ENCODE measurements at places on chromosomes 12 and 14.

- DNase-seq = no peak
These were observed 5.2 kb upstream of the USP15 start for GRCh38 chr12:62254967-62255366.

GRCh38 chr12:4296751-4297150, 23.2 kb downstream of the CCND2 start:
- no peak for DNase-seq

GRCh38 chr12:132812631-132813305, 15.9 kb downstream of the GOLGA3 start:
- DNase-seq = no peak

- DNase-seq = no peak
These were observed 6.8 kb downstream of the GIT2 start for GRCh38 chr12:109989380-109989779.

GRCh38 chr12:132631666-132632065, 13.1 kb downstream of the P2RX2 start:
- no peak for DNase-seq

- DNase-seq = no peak
These were observed 165.9 kb upstream of the ARHGAP5 start for GRCh38 chr14:31911160-31911559.

DNA sequence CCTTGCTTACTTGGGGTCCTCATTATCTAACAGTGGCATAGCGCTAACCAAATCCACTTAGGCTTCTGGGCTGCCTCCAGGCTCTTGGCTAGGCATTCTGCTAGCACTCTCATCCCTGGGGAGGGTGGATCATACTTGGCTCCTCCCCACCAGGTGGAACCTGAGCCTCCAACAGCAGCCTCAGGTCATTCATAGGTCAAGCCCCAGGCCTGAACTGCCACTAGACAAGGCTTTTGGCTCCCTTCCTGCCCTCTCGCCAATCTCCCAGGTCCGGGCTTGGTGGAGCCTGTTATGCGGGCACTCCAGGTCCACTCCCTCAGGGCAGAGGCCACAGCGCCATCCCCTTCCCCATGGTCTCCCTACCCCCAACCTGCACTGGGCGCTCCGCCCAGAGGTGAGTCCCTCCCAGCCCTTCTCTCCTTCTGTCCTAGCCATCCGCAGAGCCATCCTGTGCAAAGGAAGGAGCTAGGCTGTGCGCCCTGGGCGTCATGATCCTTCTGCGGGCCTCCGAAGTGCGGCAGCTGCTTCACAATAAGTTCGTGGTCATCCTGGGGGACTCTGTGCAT, 154.9 kb upstream of the AMIGO2 start:
- DNase-seq = no peak

- DNase-seq = no peak
These were observed 34.6 kb downstream of the BEGAIN start for GRCh38 chr14:100552524-100553125.

DNA sequence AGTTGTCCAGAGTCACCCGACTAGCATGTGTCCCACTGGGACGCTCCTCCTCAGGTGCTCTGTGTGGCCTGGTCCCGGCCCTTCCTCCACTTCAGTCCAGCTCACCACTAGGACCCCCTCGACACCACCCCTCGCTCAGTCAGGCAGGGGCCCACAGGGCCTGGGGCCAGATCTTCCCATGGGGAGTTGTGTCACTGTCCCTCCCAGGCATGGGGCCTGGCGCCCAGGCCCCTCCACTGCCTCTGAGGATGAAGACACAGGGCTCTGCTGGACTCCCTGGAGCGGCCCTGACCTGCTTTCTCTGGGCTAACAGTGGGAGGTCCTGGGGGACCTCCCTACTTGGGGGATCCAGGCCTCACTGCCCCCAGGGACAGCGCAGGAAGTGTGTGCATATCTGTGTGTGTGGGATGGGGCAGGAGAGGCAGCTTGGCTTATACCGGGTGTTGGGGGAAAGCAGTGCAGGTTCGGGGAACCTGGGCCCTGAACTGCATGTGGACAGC, 43.8 kb downstream of the KRT80 start:
- no peak for DNase-seq

DNA sequence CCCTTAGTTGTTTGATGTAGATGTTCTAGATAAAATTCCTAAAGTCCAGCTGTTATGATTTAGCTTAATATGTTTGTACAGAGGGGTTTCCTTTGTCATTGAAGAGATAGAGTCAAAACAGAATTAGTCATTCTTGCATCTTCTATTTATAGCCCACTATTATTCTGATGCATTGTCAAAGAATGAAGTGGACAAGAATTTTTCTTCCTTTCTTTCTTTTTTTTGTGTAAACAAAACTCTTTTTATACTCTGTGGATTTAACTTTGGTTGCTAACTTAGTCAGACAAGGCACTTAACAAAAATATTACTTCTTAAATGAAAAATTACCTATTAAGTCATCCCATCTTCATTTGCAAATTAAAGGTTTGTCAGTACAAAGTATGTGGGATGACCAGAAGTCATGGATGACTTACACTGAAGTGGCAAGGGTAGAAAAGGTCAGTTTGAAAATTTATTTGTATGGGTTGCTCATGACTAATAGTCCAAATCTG, 215.6 kb upstream of the DDHD1 start:
- DNase-seq = no peak

- DNase-seq = no peak
These were observed 18.5 kb downstream of the CD163 start for GRCh38 chr12:7485095-7485494.

GRCh38 chr12:1934068-1934467, 15.6 kb upstream of the CACNA2D4 start:
- no peak for DNase-seq

DNA sequence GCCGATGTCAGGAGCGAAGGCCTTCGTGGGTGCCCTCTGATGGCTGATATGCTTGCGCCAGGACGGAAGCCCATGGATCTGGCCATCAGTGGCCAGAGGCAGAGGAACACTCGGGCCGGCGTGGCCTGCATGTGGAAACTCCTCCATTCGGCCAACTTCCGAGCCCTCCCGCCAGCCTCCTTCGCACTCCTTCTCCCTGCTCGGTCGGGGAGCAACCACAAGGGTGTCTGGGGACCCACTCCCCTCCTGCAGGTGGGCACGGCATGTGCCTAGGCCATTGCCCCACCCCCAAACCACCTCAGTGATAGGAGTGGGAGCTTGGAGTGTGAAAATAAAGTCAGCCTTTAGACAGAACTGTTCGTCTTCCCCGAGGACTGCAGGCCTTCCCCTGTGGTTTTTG, 231.3 kb downstream of the BCL11B start:
- no peak for DNase-seq

GRCh38 chr14:91953170-91953985, 5.9 kb upstream of the FBLN5 start:
- no peak for DNase-seq

DNA sequence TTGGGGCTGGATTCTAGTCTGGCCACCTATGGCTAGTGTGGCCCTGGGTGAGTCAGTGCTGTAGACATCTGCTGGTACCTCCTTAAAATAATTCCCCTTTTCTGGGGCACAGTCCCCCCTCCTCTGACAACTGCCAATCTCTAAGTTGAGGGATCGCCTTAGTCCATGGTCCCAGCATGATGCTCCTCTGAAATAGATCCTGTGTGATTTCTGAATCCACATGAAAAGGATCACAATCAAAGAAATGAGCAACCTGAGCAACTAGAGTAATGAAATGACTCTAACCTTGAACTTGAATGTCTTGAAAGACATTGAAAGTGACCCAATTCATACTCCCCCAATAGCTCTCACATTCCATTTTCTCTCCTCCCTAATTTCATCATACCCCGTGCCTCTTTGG, 332.5 kb downstream of the VRK1 start:
- DNase-seq = no peak

All from stimulated activated CD4-positive, alpha-beta T cell treated with anti-CD3 and anti-CD28 coated beads, Interleukin-4, amount 100 ng/mL, for 48 hours (primary cell).